ENCODE measurements at places on chromosomes 16 and 17.

DNA sequence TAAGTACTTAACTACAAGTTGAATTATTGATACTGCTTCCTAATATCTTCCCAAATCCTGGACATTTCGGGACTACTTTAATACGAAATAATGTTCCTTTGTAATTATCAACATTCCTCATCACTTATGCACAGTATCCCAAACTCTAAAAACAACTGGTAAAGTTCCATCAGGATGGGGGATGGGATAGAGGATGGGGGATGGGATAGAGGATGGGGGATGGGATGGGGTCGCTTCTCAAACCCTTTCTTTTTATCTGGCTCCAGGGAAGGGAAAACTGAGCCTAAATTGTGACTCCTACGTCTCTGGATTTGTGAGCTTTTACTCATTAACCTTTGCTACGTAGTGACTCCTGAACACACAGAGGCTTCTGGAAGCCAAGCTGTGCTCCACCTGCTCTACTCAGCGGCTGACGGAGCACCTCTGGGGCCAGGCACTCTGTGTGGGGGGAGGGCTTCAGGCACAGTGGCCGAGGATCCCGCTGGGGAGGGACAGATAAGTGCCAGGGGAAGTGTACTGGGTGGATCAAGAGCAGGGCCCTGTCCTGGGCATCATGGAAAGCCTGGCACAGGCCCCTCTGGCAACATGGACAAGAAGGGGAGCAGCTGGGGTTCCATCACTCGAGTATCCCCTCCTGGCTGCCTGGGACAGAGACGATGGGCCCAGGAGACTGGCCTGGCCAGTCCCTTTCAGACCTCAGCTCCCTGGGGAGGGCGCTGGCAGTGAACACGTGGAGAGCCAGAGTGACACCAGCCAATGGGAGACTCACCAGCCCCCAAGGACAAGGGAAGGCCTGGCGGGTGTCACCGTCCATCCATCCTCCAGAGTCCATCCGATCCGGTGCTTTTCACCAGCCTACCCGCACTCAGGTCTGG is 56.2 kb downstream of the PGS1 start:
- no peak for ATAC-seq
- H3K27ac ChIP-seq = peak overlapping the region; percentile 43
- peaks cover 4% of the 10 kb centered on the region for H3K36me3 ChIP-seq
- H3K4me3 ChIP-seq = no peak overlapping the region
- H3K4me1 ChIP-seq = no peaks in the 10 kb centered on the region
- H3K27me3 ChIP-seq = no peaks in the 10 kb centered on the region

DNA sequence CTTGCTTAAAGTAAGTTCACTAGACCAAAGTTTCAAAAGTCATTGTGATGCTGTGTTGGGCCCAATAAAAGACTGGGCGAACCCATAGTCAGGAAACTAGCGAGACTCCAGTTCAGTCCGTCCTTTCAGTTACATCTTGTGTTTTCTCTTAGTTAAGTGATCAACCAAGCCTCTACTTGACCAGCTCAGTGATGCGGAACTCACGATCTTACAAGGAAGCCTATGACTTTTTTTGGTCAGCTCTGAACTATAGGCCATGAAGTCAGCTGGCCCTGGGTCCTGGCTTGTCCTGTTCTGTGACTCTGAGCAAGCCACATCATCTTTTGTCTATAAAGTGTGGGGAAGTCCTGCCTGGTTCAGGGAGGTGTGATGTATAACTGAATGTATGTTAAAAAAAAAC is 21.7 kb upstream of the WSCD1 start:
- H3K4me3 ChIP-seq = no peak overlapping the region
- no peak overlapping the region for H3K27ac ChIP-seq
- no peaks in the 10 kb centered on the region for H3K36me3 ChIP-seq
- no peaks in the 10 kb centered on the region for H3K4me1 ChIP-seq
- peaks cover 33% of the 10 kb centered on the region for H3K27me3 ChIP-seq

DNA sequence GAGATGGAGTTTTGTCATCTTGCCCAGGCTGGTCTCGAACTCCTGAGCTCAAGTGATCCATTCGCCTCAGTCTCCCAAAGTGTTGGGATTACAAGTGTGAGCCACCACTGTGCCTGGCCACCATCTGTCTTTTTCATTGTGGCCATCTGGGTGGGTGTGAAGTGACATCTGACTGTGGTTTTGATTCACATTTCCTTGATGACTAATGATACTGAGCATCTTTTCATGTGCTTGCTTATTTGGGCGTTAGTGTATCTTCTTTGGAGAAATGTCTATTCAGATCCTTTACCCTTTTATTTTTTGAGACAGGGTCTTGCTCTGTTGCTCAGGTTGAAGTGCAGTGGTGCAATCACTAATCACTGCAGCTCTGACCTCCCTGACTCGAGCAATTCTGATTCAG is 53.9 kb upstream of the ERN1 start:
- no peaks in the 10 kb centered on the region for H3K27me3 ChIP-seq
- H3K36me3 ChIP-seq = peaks cover 19% of the 10 kb centered on the region
- H3K4me3 ChIP-seq = no peak overlapping the region
- peaks cover 15% of the 10 kb centered on the region for H3K4me1 ChIP-seq
- ATAC-seq = peak; percentile 97
- no peak overlapping the region for H3K27ac ChIP-seq

- no peak overlapping the region for H3K27ac ChIP-seq
- ATAC-seq = no peak
- no peaks in the 10 kb centered on the region for H3K36me3 ChIP-seq
- H3K4me3 ChIP-seq = no peak overlapping the region
- no peaks in the 10 kb centered on the region for H3K4me1 ChIP-seq
- peaks cover 37% of the 10 kb centered on the region for H3K27me3 ChIP-seq
Measured at GRCh38 chr17:52181782-52182181, 23.3 kb upstream of the CA10 start.

GRCh38 chr16:56944954-56945839 is 13.3 kb downstream of the HERPUD1 start:
- H3K4me1 ChIP-seq = peaks cover 32% of the 10 kb centered on the region
- peak; percentile 88 for ATAC-seq
- no peaks in the 10 kb centered on the region for H3K27me3 ChIP-seq
- peak overlapping the region; percentile 97 for H3K27ac ChIP-seq
- H3K4me3 ChIP-seq = peak overlapping the region; percentile 72

- peaks cover 48% of the 10 kb centered on the region for H3K27me3 ChIP-seq
- H3K36me3 ChIP-seq = peaks cover 4% of the 10 kb centered on the region
- ATAC-seq = no peak
- H3K4me3 ChIP-seq = no peak overlapping the region
- no peak overlapping the region for H3K27ac ChIP-seq
Measured at GRCh38 chr16:86513471-86514277, 3.3 kb downstream of the FOXF1 start.

DNA sequence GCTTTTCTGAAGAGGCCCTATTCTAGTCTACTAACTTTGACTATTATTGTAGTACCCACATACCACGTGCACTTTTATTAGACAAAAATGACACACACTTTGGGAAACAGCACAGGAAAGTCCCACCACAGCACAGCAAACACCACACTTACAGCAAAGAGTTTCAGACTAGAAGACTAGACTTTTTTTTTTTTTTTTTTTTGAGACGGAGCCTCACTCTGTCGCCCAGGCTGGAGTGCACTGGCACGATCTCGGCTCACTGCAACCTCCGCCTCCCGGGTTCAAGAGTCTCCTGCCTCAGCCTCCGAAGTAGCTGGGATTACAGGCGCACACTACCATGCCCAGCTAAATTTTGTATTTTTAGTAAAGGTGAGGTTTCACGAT is 20.1 kb downstream of the YWHAE start:
- H3K27me3 ChIP-seq = no peaks in the 10 kb centered on the region
- ATAC-seq = peak; percentile 86
- peaks cover 47% of the 10 kb centered on the region for H3K4me1 ChIP-seq
- peak overlapping the region; percentile 42 for H3K27ac ChIP-seq
- H3K36me3 ChIP-seq = peaks cover 76% of the 10 kb centered on the region

GRCh38 chr17:73387746-73388577 is 76.2 kb upstream of the CDC42EP4 start:
- H3K4me3 ChIP-seq = no peak overlapping the region
- H3K27me3 ChIP-seq = no peaks in the 10 kb centered on the region
- H3K36me3 ChIP-seq = no peaks in the 10 kb centered on the region
- H3K4me1 ChIP-seq = no peaks in the 10 kb centered on the region
- no peak for ATAC-seq

GRCh38 chr17:35568561-35568960 is 7.9 kb upstream of the SLFN14 start:
- no peaks in the 10 kb centered on the region for H3K27me3 ChIP-seq
- ATAC-seq = peak; percentile 54
- H3K27ac ChIP-seq = peak overlapping the region; percentile 81
- peaks cover 26% of the 10 kb centered on the region for H3K36me3 ChIP-seq
- peaks cover 14% of the 10 kb centered on the region for H3K4me1 ChIP-seq

- no peaks in the 10 kb centered on the region for H3K27me3 ChIP-seq
- H3K27ac ChIP-seq = peak within 1 kb of the TSS; percentile 98
- peaks cover 25% of the 10 kb centered on the region for H3K4me1 ChIP-seq
- peak within 1 kb of the TSS; percentile 98 for H3K4me3 ChIP-seq
- H3K36me3 ChIP-seq = peaks cover 33% of the 10 kb centered on the region
Measured at GRCh38 chr17:16415031-16415924, at the start of gene TRPV2. TRPV2 (plus strand) TSS chr17:16415571; CDS start chr17:16417669, 2,098 bp downstream.

DNA sequence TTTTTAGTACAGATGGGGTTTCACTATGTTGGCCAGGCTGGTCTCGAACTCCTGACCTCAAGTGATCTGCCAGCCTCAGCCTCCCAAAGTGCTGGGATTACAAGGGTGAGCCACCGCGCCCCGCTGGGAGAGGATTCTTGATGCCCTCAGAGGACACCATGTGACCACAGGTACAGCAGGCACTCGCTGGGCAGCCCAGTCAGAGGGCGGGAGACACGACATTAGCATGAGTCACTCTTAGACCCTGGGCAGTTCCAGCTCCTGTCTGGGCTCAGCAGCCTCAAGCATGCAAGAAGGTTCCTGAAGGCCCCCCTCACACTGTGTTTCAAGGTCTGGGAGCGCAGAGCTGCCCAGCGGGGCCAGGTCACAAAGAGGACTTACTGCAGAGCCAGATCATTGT is 11.9 kb downstream of the STAC2 start:
- peaks cover 6% of the 10 kb centered on the region for H3K27me3 ChIP-seq
- no peak overlapping the region for H3K27ac ChIP-seq
- no peaks in the 10 kb centered on the region for H3K36me3 ChIP-seq
- no peaks in the 10 kb centered on the region for H3K4me1 ChIP-seq
- H3K4me3 ChIP-seq = no peak overlapping the region
- no peak for ATAC-seq

DNA sequence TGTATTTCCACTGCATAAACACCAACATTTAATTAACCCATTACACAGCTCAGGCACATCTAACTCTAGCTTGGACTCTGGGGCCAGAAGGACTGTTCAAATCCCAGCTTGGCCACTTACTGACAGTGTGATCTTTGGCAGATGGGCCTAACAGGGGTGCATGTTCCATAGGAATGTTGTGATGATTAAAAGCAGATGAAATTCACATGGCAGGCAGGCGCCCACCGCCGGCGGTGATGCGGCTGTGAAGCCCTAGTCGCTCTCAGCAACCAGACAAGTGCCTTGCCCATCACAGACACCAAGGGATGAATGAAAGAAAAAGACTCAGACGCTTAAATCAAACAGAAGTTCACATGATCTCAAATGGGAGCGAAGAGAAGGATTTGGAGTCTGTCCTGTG is 84.6 kb upstream of the WSB1 start:
- no peak overlapping the region for H3K4me3 ChIP-seq
- H3K27me3 ChIP-seq = peaks cover 5% of the 10 kb centered on the region
- no peaks in the 10 kb centered on the region for H3K4me1 ChIP-seq
- H3K36me3 ChIP-seq = no peaks in the 10 kb centered on the region

GRCh38 chr17:57485566-57485865 is 229.2 kb downstream of the MSI2 start:
- H3K27ac ChIP-seq = peak overlapping the region; percentile 12
- no peaks in the 10 kb centered on the region for H3K27me3 ChIP-seq
- H3K36me3 ChIP-seq = no peaks in the 10 kb centered on the region
- H3K4me1 ChIP-seq = peaks cover 53% of the 10 kb centered on the region

- peak; percentile 30 for ATAC-seq
- peaks cover 17% of the 10 kb centered on the region for H3K27me3 ChIP-seq
- H3K36me3 ChIP-seq = peaks cover 14% of the 10 kb centered on the region
- H3K4me1 ChIP-seq = peaks cover 5% of the 10 kb centered on the region
- no peak overlapping the region for H3K4me3 ChIP-seq
Measured at GRCh38 chr17:39665642-39666224, 584 bp downstream of the TCAP start.

GRCh38 chr16:66277311-66278070 is 89.0 kb upstream of the CDH5 start:
- no peaks in the 10 kb centered on the region for H3K36me3 ChIP-seq
- H3K27me3 ChIP-seq = peaks cover 25% of the 10 kb centered on the region
- no peak overlapping the region for H3K27ac ChIP-seq
- ATAC-seq = no peak
- no peak overlapping the region for H3K4me3 ChIP-seq
- H3K4me1 ChIP-seq = peaks cover 9% of the 10 kb centered on the region

DNA sequence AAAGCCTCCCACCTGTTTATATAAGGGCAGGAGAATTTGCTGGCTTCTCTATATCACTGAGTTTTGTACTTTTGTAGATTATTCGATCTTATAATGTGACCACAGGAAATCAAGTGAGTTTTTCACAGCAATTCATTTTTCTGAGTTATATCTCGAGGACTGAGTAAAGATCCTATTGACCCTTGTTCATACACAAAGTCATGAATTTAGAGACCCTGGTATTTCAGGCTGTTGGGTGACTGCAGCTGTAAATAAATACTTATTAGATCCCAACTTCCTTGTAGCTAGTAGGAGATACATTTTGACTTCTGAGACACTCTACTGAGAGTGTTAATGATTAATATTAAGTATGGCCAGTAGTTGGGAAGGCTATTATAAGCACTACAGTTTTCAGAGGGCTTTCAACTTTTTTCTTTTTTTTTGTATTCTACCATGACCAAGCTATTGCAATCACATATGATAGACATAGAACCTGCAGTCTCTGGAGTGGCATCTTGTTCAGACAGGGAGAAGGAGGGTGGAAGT is 3.2 kb upstream of the KRT20 start:
- no peak for ATAC-seq
- no peak overlapping the region for H3K4me3 ChIP-seq
- no peaks in the 10 kb centered on the region for H3K4me1 ChIP-seq
- H3K36me3 ChIP-seq = no peaks in the 10 kb centered on the region
- H3K27ac ChIP-seq = no peak overlapping the region

GRCh38 chr17:47690121-47690520 is 3.8 kb upstream of the TBKBP1 start:
- peak; percentile 42 for ATAC-seq
- H3K27ac ChIP-seq = no peak overlapping the region
- H3K4me1 ChIP-seq = peaks cover 28% of the 10 kb centered on the region
- no peak overlapping the region for H3K4me3 ChIP-seq

GRCh38 chr17:48603959-48604769 is 622 bp downstream of the HOXB6 start:
- H3K27ac ChIP-seq = no peak overlapping the region
- H3K36me3 ChIP-seq = no peaks in the 10 kb centered on the region
- H3K4me1 ChIP-seq = no peaks in the 10 kb centered on the region
- H3K27me3 ChIP-seq = peaks cover 66% of the 10 kb centered on the region
- ATAC-seq = no peak

All from activated T-helper 17 cell treated with anti-CD3 and anti-CD28 coated beads, Interleukin-2, amount 50 U/mL, for 72 hours (primary cell).